ENCODE measurements at places on chromosomes 6 and 20. TPM values are rescaled to one million over a fixed set of nuclear protein-coding genes. Genes with fewer than 3 reads are reported as not detected.

MCCD1 gene
- not detected for total RNA-seq

RAET1L gene
- total RNA-seq: not detected

GSTA2 gene
- total RNA-seq: not detected

SAMD10 gene
- total RNA-seq: 8.8 TPM

MYBL2 gene
- total RNA-seq: 138 TPM
